ENCODE measurements at places on chromosomes 5 and 9.

- DNase-seq: peak; percentile 100
Measured at GRCh38 chr5:157384971-157385709, 74.9 kb upstream of the NIPAL4 start.

GRCh38 chr9:129175825-129176633 is 2.0 kb downstream of the IER5L start:
- DNase-seq: peak; percentile 92

GRCh38 chr9:133773889-133774655 is 35.9 kb upstream of the SARDH start:
- peak; percentile 66 for DNase-seq

- no peak for DNase-seq
Measured at GRCh38 chr5:40680741-40681362, 1.1 kb downstream of the PTGER4 start.

GRCh38 chr9:19376931-19377330 is 3.1 kb downstream of the RPS6 start:
- no peak for DNase-seq

DNA sequence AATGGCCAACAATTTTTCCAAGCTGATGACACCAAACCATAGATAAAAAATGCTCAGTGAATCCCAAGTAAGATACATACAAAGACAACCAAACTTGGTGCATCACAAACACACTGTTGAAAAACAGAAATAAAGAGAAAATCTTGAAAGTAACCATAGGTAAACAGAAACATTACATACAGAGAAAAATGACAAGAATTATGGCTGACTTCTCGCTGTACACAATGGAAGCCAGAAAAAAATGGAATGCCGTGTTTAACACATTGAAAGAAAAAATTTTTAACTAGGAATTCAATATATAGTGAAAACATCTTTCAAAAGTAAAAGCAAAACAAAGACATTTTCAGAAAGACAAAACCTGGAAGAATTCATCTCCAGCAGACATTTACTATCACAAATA is 20.6 kb downstream of the DAP start:
- DNase-seq: no peak

DNA sequence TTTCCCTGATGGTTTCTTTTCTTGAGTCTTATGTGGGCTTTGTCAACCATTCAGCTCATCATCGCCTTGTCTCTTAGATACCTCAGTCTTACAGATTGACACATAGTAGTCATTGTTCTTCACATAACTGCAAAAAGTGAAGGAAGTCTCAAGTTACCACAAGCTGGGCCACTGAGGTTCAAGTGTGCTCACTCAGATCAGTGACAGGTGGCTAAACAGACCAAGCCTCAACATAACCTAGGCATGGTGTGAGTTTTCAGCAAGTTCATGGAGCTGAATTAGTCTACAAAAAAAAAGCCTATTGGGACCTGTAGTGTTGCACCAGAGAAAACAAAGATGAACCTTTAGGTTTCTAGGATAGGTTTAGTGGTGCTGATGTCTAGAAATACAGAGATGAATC is 58.2 kb downstream of the RFK start:
- no peak for DNase-seq

DNA sequence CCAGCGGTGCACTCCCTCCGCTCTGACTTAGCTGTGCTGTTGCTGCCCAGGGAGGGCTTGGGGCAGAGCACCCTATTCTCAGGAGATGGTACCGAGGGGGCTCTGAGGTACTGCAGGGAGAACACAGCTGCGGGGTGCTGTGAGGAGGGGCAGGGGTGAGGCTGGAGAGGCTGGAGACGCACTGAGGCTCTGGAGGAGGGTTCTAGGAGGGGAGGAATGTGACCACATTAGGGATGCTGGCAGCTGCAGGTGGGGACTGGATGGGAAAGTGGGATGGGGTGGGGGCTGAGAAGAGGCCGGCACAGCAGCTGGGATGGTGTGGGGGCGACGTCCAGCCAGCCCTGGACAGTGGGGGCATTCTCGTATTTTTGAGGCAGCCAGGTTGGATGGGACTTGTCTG is 20.9 kb downstream of the NCS1 start:
- DNase-seq: no peak

GRCh38 chr5:34822956-34823715 is 15.8 kb upstream of the TTC23L start:
- peak; percentile 49 for DNase-seq

DNA sequence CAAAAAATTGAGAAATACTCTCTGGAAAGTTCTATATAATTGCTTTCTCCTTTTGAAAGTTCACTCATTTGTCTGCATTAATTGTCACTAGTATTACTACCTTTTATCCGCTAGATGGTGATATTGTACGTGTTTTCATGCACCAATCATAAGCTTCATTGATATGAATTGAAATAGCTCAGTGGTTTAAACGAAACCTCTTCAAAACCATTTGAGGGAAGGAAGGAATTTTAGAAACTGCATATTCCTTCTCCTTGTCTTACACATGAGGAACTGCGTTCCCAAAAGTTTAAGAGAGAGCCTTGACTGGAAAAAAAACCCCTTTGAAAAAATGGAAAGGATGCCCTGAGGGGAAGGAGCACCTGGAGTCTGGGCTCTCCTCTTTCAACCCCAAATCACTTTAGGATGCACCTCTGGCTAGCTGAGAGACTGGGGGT is 98.6 kb downstream of the YTHDC2 start:
- peak; percentile 28 for DNase-seq

DNA sequence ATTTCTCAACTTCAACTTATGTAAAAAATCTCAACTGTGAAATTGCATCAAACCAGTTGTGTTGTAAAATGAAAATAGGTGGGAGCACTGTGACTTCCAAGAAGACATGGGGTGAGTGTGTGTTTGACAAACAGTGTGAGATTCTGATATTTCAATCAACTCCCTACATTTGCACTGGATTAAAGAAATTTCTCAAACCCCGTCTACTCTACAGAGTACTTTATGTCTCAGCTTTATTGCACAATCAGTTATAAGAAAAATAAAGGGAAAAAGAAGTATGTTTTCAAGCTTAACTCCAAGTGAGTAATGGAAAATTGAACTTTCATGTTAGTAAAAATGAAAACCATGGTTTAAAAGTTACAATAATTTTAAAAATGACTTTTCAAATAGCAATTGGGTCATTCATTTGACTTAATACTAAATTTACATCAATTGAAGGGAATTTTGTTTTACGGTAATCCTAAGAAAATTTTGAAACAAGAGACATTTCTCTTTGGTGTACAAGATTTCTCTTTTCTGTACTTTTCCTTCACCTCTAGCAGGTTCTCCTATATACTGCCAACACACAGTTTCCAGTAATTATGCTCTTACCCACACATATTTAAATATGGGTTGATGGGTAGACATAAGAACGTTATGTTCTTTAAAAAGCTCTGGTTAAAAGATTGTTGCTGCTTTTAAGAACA is 80.3 kb downstream of the CDO1 start:
- DNase-seq: no peak

DNA sequence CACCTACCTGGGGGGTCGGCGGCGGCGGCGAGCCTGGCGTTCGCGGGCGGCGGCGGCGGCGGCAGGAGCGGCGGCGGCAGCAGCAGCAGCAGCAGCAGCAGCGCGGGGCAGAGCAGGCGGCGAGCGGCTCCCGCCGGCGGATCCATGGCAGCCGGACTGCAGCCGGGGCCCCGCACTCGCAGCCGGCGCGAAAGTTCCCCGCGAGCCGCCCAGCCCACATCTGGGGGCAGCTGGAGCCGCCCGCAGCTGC is 153 bp downstream of the ADAMTS2 start:
- DNase-seq: no peak

- DNase-seq: no peak
Measured at GRCh38 chr5:141910271-141910673, 13.4 kb upstream of the DELE1 start.

- no peak for DNase-seq
Measured at GRCh38 chr5:137703565-137703964, 32.3 kb downstream of the KLHL3 start.

- DNase-seq: no peak
Measured at GRCh38 chr9:21989440-21990189, 4.6 kb downstream of the CDKN2A start.
